ENCODE measurements at places on chromosomes 1 and 21.

- no peak for DNase-seq
Measured at GRCh38 chr1:107132780-107133179, 8.1 kb upstream of the NTNG1 start.

GRCh38 chr1:77065693-77066342 is 153.4 kb downstream of the PIGK start:
- DNase-seq: no peak

GRCh38 chr1:20385630-20386029 is 95.0 kb downstream of the VWA5B1 start:
- DNase-seq: no peak

DNA sequence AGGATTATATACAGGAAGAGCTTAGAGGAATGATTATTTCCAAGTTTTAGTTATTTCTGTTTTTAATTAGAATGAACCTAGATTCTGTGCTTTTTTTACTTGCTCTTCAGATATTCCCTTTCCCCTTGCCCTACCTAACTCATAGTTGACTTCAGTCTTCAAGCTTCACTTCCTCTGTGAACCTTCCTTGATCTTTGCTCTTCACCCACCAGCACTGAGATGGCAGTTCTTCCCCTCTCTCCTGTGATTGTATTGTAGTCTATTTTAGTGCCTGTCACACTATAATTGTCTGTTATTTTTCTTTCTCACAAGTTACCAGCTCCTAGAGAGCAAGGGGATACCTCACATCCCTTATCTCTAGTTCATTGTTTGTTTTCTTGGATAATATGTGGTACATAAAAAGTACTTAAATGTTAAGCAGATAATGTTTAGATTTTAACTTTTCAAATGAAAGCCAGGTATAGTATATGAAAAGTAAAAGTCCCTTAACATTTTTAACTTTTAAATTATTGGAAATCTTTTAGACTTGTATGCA is 33.2 kb downstream of the KCTD3 start:
- no peak for DNase-seq

DNA sequence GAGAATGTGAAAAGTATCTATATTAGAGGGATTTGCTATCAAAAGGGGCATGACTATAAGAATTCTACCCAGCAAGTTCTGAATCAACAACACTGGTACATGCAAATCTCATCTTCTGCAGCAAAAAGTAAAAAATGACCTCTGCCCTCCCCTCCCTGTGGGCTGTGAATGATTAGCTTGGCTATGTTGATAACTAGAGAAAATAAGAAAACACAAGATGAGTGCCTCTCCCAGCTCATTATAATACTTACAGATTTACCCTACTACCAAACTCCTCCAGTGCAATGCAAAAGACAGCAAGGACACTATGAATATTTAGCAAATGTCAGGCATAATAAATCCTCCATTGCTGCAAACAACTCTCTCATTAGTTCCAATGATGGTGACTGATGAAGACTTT is 102.4 kb downstream of the SLC45A1 start:
- DNase-seq: no peak

- no peak for DNase-seq
Measured at GRCh38 chr1:205370780-205371179, 14.1 kb upstream of the KLHDC8A start.

DNA sequence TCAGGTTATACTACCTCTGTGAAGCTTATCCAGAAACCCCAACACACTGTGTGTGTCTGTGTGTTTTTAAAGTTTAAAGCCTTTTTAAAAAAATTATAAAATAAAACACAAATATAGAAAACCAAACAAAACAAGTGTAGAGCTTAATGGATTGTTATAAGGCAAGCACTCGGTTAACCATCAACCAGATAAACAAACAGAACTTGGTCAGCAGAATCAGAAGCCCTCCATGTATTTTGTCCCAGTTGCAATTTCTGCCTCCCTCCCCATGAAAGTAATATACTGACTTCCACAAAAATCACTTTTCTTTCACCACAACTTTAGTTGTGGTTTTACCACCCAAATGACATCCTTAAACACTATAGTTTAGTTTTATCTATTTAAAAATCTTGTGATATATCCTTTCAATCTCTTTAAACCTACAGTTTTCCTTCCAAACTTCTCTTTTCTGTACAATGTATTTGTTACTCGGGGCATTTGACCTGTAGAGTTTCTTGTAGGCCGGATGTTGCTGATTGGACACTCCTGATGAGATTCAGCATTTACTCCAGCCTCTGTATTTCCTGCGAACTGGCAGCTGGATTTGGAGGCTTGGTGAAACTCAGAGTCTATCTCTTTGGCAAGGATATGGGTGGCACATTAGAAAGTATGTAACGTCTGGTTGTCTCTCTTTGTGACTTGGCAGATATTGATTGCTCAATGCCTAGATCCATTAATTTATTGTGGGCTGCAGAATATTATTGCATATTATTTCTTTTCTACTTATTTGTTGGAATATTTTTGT is 8.6 kb downstream of the PAPPA2 start:
- DNase-seq: no peak

- DNase-seq: no peak
Measured at GRCh38 chr1:193846876-193847604, 660.6 kb upstream of the B3GALT2 start.

- no peak for DNase-seq
Measured at GRCh38 chr1:246959944-246960693, 28.4 kb upstream of the AHCTF1 start.

- no peak for DNase-seq
Measured at GRCh38 chr1:34822202-34822601, 29.4 kb downstream of the GJA4 start.

- DNase-seq: no peak
Measured at GRCh38 chr1:248630551-248630950, 4.3 kb downstream of the OR2T11 start.

GRCh38 chr1:183210681-183211080 is 24.6 kb downstream of the LAMC2 start:
- DNase-seq: no peak

- DNase-seq: no peak
Measured at GRCh38 chr1:225754940-225755641, 22.5 kb upstream of the SRP9 start.

DNA sequence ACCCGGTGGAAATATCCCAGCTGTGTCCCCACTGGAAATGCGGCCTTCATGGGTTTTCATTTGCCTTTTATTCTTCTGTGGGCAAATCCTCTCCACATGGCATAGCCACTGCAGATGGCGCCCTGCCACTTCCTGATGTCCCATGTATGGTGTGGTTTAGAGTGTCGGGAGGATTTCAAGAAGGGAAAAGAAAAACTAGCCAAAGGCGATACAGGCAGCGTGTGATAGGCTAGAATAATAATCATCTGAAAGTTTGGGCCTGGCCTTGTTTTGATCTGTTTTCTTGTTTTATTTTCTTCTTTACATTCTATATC is 123.6 kb downstream of the PEX14 start:
- DNase-seq: no peak

- DNase-seq: no peak
Measured at GRCh38 chr1:1014799-1015681, 1.7 kb downstream of the ISG15 start.

GRCh38 chr1:10870493-10871096 is 74.1 kb upstream of the CASZ1 start:
- DNase-seq: no peak
